Brain microvascular endothelial cell (primary cell): ENCODE measurements at places on chromosomes 6 and 20.

DNA sequence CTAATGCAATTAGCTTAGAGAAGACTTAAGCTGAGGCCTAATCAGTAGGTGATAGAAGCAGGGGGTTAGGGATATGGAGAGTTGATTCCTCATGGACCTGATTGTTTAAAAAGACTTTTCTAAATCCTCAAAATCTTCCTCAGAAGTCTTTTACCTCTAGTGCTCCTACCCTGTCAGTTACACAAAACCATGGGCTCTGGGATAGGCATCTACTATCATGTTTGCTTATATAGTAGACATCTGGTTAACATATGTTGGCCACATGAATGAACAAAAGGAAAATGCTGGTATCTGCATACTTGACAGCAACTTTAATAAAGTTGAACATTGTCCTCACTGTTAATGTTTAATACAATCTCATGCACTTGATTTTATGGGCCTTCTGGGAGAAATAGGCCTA, 61.5 kb upstream of the FKBP1C start:
- DNase-seq = no peak

GRCh38 chr6:125358898-125359297, 57.1 kb upstream of the HDDC2 start:
- no peak for DNase-seq

DNA sequence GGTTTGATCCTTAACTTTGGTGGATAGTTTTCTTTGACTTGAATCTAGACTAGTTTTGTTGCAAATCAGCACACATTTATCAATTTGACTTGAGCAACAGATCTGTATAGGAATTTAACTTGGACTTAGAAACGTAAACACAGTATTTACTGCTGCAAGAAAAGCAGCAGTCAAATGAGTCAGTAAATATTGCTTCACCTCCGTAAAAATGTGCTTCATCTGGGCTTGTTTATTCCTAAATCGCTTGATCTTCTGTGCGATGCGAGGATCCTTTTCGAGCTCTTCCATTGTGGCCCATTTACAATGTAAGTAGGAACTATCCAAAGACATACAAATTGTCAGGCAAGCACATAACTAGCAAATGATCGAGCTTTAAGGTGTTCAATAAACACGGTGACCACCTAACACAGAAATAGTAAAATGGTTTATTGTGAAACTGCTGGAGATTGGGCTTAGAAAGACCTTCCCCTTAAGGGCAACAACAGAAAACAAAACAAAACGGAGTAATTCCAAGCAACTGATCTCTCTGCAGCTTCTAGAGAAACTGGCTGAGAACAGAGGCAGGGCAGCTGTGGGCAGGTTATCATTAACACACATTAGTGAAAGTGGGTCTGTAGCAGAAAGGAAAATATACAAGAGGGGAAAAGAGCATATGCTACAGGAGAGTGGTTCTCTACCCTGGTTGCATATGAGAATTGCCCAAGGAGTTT, 120.8 kb downstream of the CHD6 start:
- no peak for DNase-seq

- DNase-seq = no peak
Measured at GRCh38 chr6:148109732-148110131, 232.9 kb upstream of the SASH1 start.

DNA sequence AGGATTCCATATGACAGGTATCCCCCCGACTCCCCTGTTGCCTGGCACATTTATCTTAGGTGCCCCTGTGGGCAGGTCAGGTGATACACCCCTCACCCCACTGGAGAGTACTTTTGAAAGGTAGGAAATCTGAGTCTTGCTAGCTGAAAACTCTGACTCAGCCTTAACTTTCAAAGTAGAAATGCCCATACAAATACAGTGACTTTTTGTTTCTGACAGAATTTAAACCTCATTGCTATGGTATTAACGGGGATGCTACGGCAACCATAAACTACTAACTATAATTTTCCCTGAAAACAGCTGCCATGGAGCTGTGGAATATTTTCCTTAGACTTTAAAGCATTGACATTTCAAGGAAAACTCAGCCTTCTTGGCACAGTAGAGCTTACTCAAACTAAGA, 536.0 kb downstream of the RFPL4B start:
- no peak for DNase-seq

- DNase-seq = no peak
Measured at GRCh38 chr6:30073489-30074235, 1.9 kb downstream of the RNF39 start.

- DNase-seq = no peak
Measured at GRCh38 chr6:119454714-119455113, 105.2 kb upstream of the MAN1A1 start.

- DNase-seq = no peak
Measured at GRCh38 chr6:22056398-22056797, 240.4 kb downstream of the PRL start.

- no peak for DNase-seq
Measured at GRCh38 chr6:151506761-151507160, 12.9 kb downstream of the CCDC170 start.

DNA sequence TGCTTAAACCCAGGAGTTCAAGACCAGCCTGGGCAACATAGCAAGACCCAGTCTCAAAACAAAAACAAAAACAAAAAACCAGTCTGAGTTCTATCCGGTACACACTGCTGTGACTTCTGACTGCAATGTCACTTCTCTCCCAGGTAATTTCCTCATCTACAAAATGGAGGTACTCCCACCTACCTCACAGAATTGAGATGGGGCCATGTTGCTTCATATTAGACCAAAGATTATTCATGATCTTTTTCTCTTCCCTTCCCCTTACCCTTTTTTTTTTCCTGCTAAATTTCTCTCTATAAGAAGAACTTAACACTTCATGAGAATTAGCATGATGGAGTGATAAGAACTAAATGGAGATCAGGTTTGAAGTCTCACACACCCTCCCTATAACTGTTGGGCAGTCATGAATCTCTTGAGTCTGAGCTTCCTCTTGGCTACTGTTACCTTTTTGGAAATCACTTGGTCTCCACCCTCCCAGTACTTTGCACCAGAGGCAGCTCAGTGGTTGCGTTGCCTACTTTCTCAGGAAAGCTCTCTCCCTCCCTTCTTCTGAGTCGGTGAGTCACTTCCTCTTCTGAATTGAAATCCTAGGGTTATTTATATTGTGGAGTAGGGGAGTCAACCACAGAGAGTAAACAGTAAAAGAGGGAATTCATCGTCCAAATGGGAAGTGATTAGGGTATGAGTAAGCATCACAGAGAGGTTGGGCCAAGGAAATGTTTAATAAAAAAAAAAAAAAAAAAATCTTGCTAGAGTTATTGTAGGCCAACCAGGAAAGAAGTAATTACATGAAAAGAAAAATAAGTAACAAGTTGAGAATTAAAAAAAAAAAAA, 59.9 kb upstream of the MAP7 start:
- DNase-seq = peak; percentile 96

DNA sequence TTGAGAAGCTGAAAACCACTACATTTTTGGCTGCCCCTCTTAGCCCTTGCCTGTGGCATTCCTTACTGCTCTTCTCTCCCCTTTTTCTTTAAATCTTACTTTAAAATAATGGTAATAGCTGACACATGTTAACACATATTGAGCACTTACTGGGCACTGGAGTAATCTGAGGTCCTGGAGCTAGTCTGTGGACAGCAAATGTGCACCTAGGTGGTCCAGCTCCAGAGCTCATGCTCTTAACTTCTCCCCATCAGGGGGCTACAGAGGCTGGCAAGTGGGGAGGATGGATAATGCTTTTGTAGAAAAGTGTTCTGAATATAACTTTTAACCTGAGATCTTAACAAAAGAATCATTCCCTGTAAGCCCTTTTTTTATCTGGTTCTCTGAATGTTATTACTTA, 74.8 kb downstream of the ADGRB3 start:
- DNase-seq = no peak

- DNase-seq = no peak
Measured at GRCh38 chr6:83722876-83723275, 14.0 kb upstream of the SNAP91 start.

- no peak for DNase-seq
Measured at GRCh38 chr6:150238336-150238741, 95.5 kb downstream of the PPP1R14C start.

- DNase-seq = no peak
Measured at GRCh38 chr20:34004227-34004626, 10.5 kb downstream of the RALY start.

GRCh38 chr20:673603-674001, 2.0 kb downstream of the SCRT2 start:
- no peak for DNase-seq

- no peak for DNase-seq
Measured at GRCh38 chr6:166726201-166726600, 99.2 kb upstream of the RPS6KA2 start.

- no peak for DNase-seq
Measured at GRCh38 chr6:136775081-136775480, 17.2 kb downstream of the MAP3K5 start.

DNA sequence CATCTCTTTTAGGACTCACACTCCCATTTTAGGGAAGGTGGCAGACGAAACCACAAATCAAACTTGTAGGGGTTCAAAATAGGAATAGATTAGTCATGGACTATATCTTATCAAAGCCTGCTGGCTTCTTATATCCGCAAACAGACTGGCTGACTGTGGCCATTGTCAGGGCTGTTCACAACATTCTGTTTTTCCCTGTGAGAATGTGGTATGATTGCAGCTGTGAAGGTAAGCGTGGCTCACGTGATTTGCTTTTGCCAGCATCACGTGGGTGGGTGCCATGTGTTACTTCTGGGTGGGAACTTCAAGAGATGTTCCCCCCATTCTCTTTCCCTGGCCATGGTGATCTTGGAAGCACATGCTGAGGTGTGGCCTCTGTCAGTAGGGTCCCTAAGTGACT, 5.9 kb downstream of the IP6K3 start:
- no peak for DNase-seq

- DNase-seq = no peak
Measured at GRCh38 chr20:38844963-38845362, 39.5 kb downstream of the PPP1R16B start.

GRCh38 chr6:63504777-63505384, 67.4 kb upstream of the LOC128125822 start:
- no peak for DNase-seq

DNA sequence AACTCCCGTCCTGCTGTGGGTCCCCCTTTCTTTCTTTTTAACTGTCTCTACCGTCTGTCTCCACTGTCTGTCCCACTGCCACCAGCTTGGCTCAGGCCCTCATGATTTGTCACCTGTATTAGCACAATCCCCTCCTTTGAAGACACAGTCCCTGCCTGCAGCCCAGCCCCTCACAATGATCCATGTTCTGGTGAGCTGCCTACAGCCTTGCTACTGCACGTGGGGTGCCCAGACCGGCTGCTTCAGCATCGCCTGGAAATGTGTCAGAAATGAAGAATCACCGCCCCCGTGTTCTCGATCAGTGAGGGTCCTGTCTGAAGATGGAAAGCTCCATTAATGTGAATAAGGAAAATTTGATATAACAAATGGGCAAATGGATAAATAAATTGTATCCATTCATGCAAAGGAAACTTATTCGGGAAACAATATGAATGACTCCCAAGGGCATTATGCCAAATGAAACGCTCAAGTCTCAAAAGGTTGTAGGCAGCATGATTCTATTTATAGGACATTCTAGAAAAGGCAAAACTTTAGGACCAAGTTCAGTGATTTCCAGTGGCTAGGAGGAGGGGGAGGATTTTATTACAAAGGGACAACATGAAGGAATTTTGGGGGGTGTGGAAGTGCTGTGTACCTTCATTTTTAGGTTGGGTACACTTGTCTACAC, 59.4 kb upstream of the CD83 start:
- no peak for DNase-seq

- no peak for DNase-seq
Measured at GRCh38 chr6:15444081-15444731, 198.3 kb downstream of the JARID2 start.
